ENCODE measurements at places on chromosomes 2 and 18.

- DNase-seq, result no peak
These were observed 40.1 kb upstream of the SOS1 start for GRCh38 chr2:39160982-39161381.

- no peak for DNase-seq
These were observed 176.0 kb downstream of the CTIF start for GRCh38 chr18:48714873-48715272.

GRCh38 chr2:123002660-123003248 is 1022.3 kb upstream of the CNTNAP5 start:
- no peak for DNase-seq

DNA sequence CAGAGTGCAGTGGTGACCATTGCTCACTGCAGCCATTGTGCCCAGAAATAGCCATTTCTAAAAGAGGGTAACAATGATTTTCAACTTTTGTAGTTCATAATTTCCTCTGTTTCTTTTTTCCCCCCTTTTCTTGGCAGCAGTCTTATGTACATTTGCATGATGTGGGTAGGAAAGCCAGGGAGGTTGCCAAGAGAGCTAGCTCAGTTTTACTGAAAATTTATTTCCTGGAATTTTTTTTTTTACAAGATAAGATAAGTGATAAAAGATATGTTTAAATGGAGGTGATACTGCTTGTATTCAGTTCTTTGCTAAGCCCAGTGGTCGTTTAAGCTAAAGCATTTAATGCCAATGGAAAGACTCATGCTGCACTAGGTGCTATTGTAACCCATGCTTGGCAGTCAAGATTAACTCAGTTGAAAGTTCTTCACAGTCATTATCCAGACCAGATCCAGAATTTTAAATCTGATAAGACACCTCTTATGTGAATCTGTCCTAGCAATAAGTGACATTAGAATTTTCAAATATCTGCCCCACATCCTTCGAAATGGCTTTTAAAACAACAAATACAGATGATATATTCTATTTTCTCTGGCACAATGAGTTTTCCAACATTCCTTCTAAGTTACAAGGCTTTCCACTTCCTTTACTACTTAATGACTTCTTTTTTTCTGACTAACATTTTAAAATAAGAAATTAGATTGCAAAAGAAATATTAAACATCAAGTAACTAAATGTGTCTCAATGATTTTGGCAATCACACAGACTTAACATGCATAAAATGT is 4.4 kb upstream of the ATP8B1 start:
- DNase-seq, result no peak

DNA sequence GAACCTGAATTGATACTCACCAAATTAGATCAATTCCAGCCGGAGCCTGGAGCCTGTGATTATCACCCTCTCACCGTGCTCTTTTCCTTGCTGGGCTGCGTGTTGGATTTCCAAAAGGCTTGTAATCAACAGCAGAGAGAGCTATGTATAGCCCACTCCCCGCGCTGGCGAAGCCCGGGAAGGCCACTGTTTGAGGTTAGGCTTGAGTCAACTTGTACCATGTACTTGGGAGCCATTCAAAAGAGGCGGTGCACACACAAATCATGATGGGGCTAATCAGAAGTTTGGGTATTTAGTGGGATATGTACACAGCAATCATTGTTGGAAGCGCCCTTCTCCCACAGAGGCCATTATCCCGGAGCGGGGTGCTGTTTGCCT is 151.6 kb downstream of the GLI2 start:
- no peak for DNase-seq
